Vagina (tissue), 2 donors: ENCODE measurements at places on chromosomes 12 and 14. TPM values are rescaled to one million over a fixed set of nuclear protein-coding genes. Genes with fewer than 3 reads are reported as not detected.

DNA sequence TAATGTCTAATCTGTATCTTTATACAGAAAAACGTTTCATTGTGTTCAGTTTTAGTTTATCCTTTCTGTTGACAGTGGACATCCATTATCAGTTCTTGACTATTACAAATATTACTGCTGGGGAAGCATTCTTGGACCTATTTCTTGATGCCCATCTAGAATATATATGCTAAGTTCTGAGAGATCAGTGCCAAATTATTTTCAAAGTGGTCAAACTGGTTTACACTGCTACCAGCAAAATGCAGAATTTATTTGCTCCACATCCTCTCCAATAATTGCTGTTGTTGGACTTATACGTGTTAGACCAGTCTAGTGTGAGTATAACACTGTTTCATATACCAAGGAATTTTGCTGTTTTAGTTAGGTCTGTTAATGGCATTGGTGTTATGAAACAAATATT lies 85.5 kb upstream of the TRAF3 start:
- H3K27me3 ChIP-seq: no peaks in the 10 kb centered on the region
- DNase-seq: no peak
- H3K4me3 ChIP-seq: no peak overlapping the region
- no peak overlapping the region for H3K27ac ChIP-seq

- no peak overlapping the region for H3K4me3 ChIP-seq
- no peaks in the 10 kb centered on the region for H3K27me3 ChIP-seq
- no peak for DNase-seq
- H3K27ac ChIP-seq: peak overlapping the region; percentile 91
- peaks cover 91% of the 10 kb centered on the region for H3K4me1 ChIP-seq
Measured at GRCh38 chr12:113241191-113242025, 20.1 kb downstream of the TPCN1 start.

DNA sequence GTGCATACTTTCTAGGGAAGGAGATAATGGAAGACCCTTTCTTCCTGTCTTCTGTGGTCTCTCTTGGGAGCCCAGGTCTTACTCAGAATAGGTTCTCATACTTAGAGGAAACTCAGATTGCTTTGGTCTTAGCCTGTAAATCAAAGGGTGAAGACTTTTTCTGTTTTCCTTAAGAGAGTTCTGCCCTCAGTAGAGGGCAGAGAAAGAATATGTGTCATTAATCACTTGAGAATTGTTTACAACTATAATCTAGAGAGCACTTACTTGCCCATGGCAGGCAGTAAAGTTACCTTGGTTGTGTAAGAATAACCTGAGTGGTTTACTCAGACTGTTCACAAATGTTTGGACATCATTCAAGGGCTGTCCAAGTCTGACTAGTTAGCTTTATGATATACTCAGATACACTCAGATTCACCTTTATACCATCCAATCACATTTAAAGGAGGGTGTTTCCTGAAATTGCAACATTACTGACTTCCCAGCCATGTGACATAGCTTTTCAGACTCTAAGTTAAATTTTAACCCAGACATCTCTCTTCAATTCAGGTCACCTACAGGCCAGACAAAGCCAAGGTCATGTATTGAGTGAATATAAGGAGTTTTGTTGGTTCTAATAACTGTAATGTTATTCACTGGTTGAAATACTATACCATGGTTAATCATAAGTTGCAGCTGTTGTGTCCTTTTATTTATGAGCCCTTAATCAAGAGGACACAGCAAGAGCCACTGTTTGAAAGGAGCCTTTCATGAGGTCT lies 372.2 kb downstream of the RAD51B start:
- H3K4me1 ChIP-seq: peaks cover 10% of the 10 kb centered on the region
- H3K36me3 ChIP-seq: no peaks in the 10 kb centered on the region
- no peaks in the 10 kb centered on the region for H3K27me3 ChIP-seq
- DNase-seq: no peak

- no peak overlapping the region for H3K4me3 ChIP-seq
- H3K36me3 ChIP-seq: no peaks in the 10 kb centered on the region
- no peak overlapping the region for H3K27ac ChIP-seq
- DNase-seq: no peak
- H3K4me1 ChIP-seq: no peaks in the 10 kb centered on the region
Measured at GRCh38 chr12:2513141-2514037, 281.4 kb upstream of the FKBP4 start.

GRCh38 chr12:96334502-96334901 lies 65.7 kb downstream of the CDK17 start:
- no peaks in the 10 kb centered on the region for H3K36me3 ChIP-seq
- H3K27me3 ChIP-seq: no peaks in the 10 kb centered on the region
- H3K4me3 ChIP-seq: no peak overlapping the region
- no peak for DNase-seq
- H3K4me1 ChIP-seq: no peaks in the 10 kb centered on the region
- no peak overlapping the region for H3K27ac ChIP-seq

VDR gene
- total RNA-seq: 23.6 TPM

GLIPR1 gene
- 6.6 TPM for total RNA-seq

TPH2 gene
- total RNA-seq: not detected

SPATA7 gene
- 9.6 TPM for total RNA-seq

NRL gene
- 1.2 TPM for total RNA-seq

STAB2 gene
- total RNA-seq: 0.25 TPM
